T-helper 17 cell (primary cell): ENCODE measurements at places on chromosomes 3 and 15.

DNA sequence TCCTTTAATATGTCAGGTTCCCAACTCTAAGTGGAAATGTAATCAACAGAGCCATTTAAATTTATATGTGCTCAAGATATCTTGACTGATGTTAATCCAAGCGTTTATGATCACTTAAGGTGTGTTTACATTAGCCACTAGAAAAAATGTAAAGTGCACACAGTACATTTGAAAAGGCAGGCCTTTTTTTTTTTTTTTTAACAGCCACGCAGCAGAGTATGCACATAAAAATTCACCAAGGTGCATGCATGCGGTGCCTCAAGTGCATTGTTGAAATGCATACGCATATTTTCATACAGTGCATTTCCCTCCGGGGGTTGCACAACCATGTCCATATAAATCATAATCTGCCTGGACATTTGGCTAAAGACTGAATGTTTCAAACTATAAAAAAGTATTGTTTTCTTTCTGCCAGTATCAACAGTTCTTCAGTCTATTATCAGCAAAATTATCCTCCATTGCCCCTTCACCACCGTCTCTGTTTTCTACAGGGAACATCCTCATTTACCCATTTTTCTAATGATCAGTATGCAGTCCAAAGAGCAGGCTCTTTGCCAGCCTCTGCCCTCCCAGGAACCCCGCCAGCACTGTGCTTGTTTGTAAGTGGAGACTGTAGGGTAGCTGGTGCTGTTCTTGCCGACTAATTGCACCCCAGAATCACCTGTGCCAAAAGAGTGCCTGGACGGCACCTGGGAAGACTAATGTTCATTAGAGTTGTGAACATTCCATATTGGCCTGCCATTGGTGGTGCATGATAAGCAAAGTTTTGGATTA lies 611.2 kb upstream of the CFAP20DC start:
- no peak for DNase-seq

GRCh38 chr3:12195231-12195630 lies 36.5 kb upstream of the TIMP4 start:
- DNase-seq = no peak

- DNase-seq = no peak
Measured at GRCh38 chr3:126941721-126942270, 41.1 kb upstream of the PLXNA1 start.

GRCh38 chr3:109702976-109703375 lies 365.6 kb upstream of the DPPA4 start:
- no peak for DNase-seq

GRCh38 chr15:100787567-100788417 lies 91.8 kb upstream of the ALDH1A3 start:
- no peak for DNase-seq
